ENCODE measurements at places on chromosomes 7 and 10.

GRCh38 chr10:122465401-122466040 is 4.2 kb downstream of the HTRA1 start:
- DNase-seq: no peak

GRCh38 chr7:128104108-128104742 is 73.0 kb upstream of the LRRC4 start:
- DNase-seq: no peak

DNA sequence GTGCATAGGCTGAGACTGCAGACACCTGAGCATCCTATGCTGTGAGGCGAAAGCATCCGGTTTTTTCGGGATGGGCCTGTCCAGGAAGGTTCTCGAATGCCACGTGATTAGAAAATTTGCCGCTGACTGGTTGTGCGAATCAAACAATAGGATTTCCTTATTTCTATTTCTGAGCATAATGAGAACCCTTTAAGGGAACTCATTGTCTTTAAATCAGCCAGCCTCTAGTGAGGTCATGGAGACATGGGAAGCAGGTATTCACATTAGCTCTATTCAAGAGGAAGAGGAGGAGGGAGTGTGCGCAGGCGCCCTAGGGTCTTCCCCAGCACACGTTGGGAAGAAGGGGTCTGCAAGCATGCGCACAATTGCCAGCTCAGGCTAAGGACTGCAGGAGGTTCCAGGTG is 5.6 kb downstream of the GIMAP1 start:
- no peak for DNase-seq

DNA sequence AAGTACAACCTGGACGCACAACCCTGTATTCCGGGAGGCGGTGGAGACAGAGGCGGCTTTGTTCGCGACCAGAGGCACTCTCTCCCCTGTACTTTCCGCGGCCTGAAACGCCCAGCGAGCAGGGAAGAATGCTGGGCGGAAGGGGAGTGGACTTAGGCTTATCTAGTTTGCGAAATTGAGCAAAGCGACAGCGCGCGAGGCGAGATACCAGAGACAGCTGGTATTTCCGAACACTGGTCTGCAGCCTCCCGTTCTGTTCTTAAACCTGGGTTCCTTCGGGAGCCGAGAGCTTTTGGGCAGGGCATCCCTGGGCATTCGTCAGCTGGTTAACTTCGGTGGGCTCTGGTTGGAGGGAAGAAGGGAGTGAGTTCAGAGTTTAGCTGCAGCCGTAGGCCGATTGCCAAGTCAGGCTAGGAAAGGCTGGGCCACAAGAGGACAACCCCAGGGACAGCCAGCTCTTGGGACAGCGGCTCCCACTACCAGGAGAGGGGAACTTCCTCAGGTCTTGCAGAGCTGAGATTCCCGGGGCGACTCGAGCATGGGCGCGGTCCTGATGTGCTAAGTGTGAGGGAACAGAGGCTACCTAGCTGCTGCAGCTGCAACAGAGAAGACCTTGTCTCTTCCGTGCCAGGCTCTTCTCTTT is 3.9 kb downstream of the HMX3 start:
- no peak for DNase-seq

GRCh38 chr10:5461914-5462840 is 37.2 kb downstream of the CALML5 start:
- DNase-seq: no peak
